H4 (cell line): ENCODE measurements at places on chromosomes 1 and 21. TPM values are rescaled to one million over a fixed set of nuclear protein-coding genes. Genes with fewer than 3 reads are reported as not detected.

The ERICH3 gene
- total RNA-seq = 0.29 TPM in 1 of 2 replicates, not detected in the other

GRCh38 chr1:151953409-151954094, 40.1 kb downstream of the S100A10 start:
- no peak for DNase-seq

GRCh38 chr1:44835738-44836675, 7.0 kb downstream of the PTCH2 start:
- peak; percentile 82 for DNase-seq

DNA sequence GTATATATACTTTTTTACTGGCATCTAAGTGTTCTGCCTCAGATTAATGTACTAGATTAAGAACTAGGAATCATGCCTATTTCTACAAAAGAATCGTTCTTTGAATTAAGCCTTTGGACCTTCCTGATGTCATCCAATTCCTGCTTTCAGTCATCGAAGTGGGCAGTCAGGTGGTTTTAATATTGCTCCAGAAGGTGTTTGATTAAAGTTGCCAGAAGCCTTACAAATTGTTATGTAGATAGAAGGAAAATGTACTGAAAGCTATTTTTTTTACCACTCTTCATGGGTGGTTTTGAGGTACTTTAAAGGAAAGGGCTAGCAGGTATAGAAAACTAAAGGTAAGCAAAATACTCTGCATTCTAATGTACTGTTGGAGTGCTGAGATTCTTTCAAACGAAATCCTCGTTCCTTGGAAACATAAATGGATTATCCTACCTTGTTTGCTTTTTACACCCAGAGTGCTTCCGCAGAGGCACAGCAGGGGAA, 716 bp downstream of the CTBS start:
- DNase-seq = no peak

The TNFRSF25 gene
- 0.10 and 0.81 TPM in 2 replicates for total RNA-seq

- DNase-seq = no peak
Observed at GRCh38 chr1:223039990-223040389, 103.1 kb downstream of the TLR5 start.

- DNase-seq = no peak
Observed at GRCh38 chr1:24872061-24872850, 57.8 kb downstream of the RUNX3 start.

The ZSWIM5 gene
- 1.3 and 1.6 TPM in 2 replicates for total RNA-seq

GRCh38 chr1:175208773-175209492, 16.4 kb upstream of the KIAA0040 start:
- DNase-seq = no peak

- no peak for DNase-seq
Observed at GRCh38 chr1:240803151-240803550, 191.2 kb upstream of the GREM2 start.

The TMEM69 gene
- 29.0 and 42.3 TPM in 2 replicates for total RNA-seq

- no peak for DNase-seq
Observed at GRCh38 chr1:110200666-110201065, 9.4 kb upstream of the KCNC4 start.

DNA sequence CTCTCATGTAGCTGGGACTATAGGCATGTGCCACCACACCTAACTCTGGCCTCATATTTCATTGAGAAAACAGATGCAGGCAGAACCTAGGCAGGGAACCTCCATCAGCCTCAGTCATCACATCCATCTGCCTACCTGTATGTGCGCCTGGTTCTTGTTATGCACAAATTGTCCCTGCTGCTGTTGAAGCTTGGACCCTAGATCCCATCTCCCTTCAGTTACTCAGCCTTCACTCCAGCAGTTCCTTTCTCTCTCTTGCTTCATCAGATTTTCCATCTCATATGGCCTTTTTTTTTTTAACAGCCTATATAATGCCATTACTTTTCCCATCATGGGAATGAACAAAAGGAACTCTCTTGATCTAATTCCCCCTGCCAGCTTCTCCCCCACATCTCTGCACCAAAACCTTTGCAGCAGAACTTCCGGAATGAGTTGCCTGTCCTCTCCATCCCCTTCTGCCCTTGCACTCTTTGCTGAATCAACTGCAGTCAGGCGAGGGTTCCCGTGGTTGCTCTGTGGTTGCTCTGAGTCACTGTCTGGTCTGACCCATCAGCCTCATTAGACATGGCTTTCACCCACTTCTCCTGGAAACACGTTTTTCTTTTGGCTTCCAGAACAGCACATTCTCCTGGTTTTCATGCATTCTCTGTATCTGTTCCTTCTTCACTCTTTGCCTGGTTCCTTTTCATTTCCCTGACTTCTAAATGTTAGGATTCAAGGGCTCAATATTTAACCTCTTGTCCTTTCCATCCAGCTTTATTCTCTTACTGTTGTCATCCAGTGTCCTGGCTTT, 41.5 kb downstream of the UBE4B start:
- peak; percentile 88 for DNase-seq

DNA sequence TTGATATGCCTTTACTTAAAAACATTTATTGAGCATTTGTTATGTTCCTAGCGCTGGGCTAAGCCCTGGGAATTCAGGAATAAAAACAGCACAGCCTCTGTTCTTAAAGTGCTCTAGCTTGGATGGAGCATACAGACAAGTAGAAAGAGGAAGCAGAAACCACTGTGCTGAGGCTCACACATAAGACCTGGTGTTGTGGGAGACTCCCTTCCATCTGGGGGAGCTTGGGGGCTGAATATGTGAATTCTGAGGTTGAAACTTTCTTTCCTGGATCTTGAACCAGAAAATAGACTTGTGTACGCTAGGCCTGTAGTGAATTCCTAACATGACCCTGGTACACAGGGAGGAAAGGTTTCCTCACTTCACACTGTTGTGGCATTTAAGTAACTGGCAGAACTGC, 209.9 kb downstream of the ZNF326 start:
- DNase-seq = no peak

The OPTC gene
- total RNA-seq = not detected in 2 replicates

DNA sequence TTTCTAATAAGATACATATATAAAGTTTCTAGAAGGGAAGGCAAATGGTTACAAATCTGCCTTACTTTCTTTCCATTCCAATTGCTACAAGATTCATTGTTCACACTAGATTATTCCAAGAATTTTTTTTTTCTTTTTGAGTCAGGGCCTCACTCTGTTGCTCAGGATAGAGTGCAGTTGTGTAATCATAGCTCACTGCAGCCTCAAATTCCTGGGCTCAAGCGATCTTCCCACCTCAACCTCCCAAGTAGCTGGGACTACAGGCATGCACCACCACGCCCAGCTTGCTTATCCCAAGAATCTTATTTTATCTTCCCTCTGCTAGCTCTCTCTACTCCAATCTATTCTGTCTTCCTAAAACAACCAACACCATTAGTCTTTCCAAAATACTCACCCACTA, 81.8 kb downstream of the KIAA0319L start:
- DNase-seq = no peak

GRCh38 chr1:113282893-113283285, 107.4 kb upstream of the MAGI3 start:
- DNase-seq = no peak

- no peak for DNase-seq
Observed at GRCh38 chr21:36501589-36501892, 21.6 kb upstream of the CLDN14 start.

- no peak for DNase-seq
Observed at GRCh38 chr21:43818685-43819084, 29.3 kb downstream of the RRP1 start.

DNA sequence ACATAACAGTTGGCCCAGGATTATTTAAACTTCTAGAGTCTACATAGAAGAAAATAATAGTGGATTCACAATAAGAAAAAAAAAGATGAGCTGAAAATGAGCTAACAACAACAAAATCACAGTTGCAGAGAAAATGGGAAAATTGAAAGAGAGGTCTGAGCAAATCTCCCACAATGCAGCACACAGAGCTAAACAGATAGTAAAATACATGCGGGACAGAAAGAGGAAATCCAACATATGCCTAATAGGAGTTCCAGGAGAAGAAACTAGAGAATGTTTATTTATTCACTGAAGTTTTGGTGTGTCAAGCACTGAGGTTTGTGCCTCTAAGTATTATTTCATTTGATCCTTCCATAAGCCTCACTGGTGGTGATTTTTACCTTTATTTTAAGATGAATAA, 45.5 kb upstream of the CACHD1 start:
- DNase-seq = no peak

GRCh38 chr1:212979340-212980122, 29.2 kb downstream of the VASH2 start:
- no peak for DNase-seq

The EFHD2 gene
- 30.8 and 33.5 TPM in 2 replicates for total RNA-seq

- peak; percentile 49 for DNase-seq
Observed at GRCh38 chr1:25890239-25891034, 14.9 kb upstream of the PAQR7 start.

GRCh38 chr1:116276532-116276931, 96.5 kb upstream of the ATP1A1 start:
- no peak for DNase-seq

- no peak for DNase-seq
Observed at GRCh38 chr1:185166106-185166505, 9.1 kb downstream of the SWT1 start.

- no peak for DNase-seq
Observed at GRCh38 chr1:82818586-82818985, 1017.9 kb downstream of the ADGRL2 start.

DNA sequence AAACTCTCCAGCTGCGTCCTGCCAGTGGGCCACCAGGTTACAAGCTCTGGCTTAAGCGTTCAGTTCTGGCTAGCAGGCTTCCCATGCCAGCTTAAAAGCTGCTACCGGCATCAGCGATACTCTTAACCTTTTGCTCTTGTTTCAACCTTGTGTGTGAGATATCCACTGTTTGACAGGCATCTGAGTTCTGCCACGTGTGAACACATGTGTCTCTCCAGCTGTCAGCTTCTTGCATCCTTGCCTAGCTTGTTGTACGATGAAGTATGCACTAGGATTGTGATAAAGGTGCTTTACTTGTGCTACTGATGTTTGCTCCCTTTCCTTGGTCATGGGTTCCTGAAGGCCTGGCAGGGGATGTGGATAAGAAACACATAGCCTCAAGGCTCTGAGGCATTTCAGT, 201.6 kb downstream of the PRDM2 start:
- no peak for DNase-seq

DNA sequence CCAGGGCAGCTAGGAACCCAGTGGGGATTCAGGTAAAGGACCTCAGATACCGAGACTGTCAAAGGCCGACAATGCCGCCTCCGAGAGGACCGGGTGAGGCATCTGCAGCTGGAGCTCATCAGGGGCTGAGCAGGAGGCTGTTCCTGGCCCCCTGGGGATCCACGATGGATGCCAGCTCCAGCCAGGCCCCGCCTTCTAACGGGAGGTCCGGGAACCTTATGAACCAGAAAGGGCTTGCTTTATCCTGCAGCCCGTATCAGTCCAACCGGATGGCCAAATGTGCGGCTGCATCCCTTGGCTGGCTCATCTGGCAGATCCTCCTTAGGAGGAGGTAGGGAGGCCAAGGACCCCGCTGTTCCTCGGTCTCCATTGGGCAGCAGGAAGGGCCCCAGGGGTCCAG, 32.0 kb downstream of the SLC45A1 start:
- DNase-seq = no peak

DNA sequence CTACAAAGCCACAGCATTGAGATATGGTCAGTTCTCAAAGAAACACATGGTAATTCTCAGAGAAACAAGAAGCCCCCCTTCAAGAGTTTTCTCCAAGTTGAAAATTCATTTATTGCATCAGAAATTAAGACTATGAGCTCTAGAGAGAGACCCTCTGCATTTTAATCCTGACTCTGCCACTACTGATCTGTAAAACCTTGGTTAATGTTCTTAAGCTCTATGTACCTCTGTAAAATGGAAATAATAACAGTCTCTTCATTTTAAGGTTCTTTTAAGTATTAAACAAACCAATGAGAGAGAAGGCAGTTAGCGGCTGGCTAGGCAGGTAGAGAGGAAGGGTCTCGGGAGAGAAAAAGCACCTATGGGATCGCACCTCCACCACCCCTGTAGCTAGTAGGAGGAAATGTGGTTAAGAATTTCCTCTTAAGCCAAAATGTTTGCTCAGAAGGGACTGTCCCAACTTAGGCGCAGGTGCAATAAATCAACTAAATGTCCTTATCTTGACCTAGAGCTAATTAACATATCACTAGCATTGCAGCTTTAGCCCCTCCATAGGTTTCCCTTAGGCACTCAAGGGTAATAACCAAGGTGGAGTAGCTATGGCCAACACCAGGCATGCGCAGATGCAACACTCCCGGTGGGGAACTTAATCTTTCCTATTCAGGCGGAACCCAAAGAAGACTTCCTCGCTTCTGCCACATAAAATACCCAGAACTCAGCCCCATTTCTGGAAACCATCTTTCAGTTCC, 1685.4 kb downstream of the MRPL39 start:
- DNase-seq = no peak

The MPL gene
- total RNA-seq = not detected in 2 replicates

The DEPDC1 gene
- total RNA-seq = 53.8 and 81.0 TPM in 2 replicates

DNA sequence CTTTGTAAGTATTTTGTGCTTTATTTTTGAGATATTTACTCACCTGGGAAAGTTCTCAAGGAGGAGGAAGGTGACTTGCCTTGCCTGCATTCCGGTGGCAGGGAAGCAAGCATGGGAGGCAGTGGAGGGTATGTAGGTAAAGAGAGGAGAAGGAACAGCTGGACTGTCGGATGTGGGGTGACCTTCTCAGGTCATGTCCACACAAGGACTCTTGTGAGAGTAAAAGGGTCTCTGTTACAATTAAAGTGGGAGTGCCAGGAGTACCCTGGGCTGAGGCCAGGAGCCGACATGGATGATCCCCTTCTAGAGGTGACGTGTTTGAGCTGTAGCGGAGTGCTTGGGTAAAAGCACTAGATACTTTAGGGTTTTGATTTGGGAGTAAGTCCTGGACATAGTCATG, 25.0 kb downstream of the UBE4B start:
- DNase-seq = no peak

The DPH5 gene
- total RNA-seq = 37.2 and 49.6 TPM in 2 replicates

DNA sequence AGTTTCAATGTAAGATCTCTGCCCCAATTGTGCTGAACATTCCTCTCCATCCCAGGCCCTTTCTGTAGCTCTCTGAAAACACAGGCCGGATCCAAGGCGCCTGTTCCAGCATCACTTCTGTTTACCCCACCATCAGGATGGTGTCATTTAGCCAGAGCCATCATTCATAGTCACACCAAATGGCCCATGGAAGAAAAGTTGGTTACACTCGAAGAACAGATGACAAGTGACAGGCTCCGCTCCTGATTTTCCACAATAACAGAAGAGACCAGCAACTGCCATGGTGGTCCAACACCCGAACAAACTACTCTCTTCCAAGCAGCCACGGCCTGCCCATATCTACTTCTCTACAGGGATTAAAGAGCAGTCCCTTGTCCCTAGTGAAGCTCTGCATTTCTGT, 59.9 kb upstream of the PROX1 start:
- no peak for DNase-seq

DNA sequence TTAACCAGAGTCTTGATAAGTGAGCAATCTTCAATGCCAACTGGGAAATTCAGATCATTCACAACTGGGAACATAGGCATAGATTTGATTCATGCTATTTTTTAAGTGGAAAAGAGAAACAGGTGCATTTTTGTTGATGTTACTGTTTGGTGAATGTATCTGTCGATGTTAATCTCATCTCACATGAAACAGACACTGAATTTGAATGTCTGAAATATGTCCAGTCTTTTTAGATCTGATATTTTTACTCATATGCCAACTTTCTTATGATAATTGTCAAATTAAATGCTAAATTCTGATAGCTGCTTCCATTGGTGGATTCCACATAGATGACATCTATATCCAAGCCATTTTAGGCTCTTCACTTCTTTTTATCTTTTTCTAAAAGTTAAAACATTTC, 213.1 kb downstream of the RYR2 start:
- no peak for DNase-seq

The TTF2 gene
- total RNA-seq = 2.9 and 5.9 TPM in 2 replicates

The OR14K1 gene
- total RNA-seq = not detected in 2 replicates

GRCh38 chr1:211537253-211537652, 41.7 kb downstream of the SLC30A1 start:
- no peak for DNase-seq

The WNT3A gene
- not detected in 2 replicates for total RNA-seq

The RORC gene
- total RNA-seq = 0.60 and 1.2 TPM in 2 replicates

- DNase-seq = no peak
Observed at GRCh38 chr1:101463195-101463594, 226.4 kb downstream of the S1PR1 start.
